Suprapubic skin (tissue), 4 donors: ENCODE measurements at places on chromosomes 11 and 22.

- DNase-seq, result no peak
- H3K4me1 ChIP-seq, result peaks cover 7% of the 10 kb centered on the region
- no peak overlapping the region for H3K27ac ChIP-seq
- no peak overlapping the region for H3K4me3 ChIP-seq
- H3K36me3 ChIP-seq, result no peaks in the 10 kb centered on the region
Measured at GRCh38 chr11:11206484-11206883, 146.6 kb downstream of the CSNK2A3 start.

- peak overlapping the region; percentile 91 for H3K4me3 ChIP-seq
- H3K36me3 ChIP-seq, result no peaks in the 10 kb centered on the region
- DNase-seq, result peak; percentile 84
- H3K4me1 ChIP-seq, result peaks cover 62% of the 10 kb centered on the region
Measured at GRCh38 chr11:102451681-102452460, 694 bp downstream of the TMEM123 start.

GRCh38 chr11:60336767-60337391 is 9.8 kb downstream of the MS4A6E start:
- no peak overlapping the region for H3K4me3 ChIP-seq
- no peak for DNase-seq
- no peaks in the 10 kb centered on the region for H3K27me3 ChIP-seq
- H3K4me1 ChIP-seq, result no peaks in the 10 kb centered on the region

DNA sequence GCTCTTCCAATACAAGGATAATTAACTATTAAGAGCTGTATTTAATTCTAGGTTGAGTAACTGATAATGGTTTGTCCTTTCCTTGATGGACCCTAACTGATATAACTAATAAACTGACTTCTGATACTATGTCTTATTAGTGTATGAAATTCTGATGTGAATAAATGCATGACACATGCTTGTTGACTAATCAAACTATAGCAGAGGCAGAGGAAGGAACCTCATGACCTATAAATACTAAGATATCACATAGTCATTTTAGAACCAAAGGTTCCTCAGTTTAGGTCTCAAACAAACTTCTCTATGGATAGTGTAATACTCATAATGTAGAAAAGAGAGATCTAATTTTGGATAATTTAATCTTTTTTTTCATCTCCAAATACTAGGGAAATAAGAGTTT is 4.8 kb upstream of the HBD start:
- H3K4me1 ChIP-seq, result no peaks in the 10 kb centered on the region
- no peaks in the 10 kb centered on the region for H3K27me3 ChIP-seq
- H3K36me3 ChIP-seq, result no peaks in the 10 kb centered on the region
- H3K27ac ChIP-seq, result no peak overlapping the region

- no peak for DNase-seq
- no peak overlapping the region for H3K4me3 ChIP-seq
- H3K36me3 ChIP-seq, result no peaks in the 10 kb centered on the region
- peaks cover 9% of the 10 kb centered on the region for H3K27me3 ChIP-seq
- H3K4me1 ChIP-seq, result peaks cover 10% of the 10 kb centered on the region
Measured at GRCh38 chr11:78646564-78647185, 72.0 kb upstream of the NARS2 start.

- no peak overlapping the region for H3K27ac ChIP-seq
- H3K27me3 ChIP-seq, result no peaks in the 10 kb centered on the region
- no peak overlapping the region for H3K4me3 ChIP-seq
- DNase-seq, result no peak
Measured at GRCh38 chr11:124581817-124582216, 12.0 kb downstream of the OR8A1 start.
